Fibroblast of skin of scalp (primary cell): ENCODE measurements at places on chromosomes 3 and 15.

DNA sequence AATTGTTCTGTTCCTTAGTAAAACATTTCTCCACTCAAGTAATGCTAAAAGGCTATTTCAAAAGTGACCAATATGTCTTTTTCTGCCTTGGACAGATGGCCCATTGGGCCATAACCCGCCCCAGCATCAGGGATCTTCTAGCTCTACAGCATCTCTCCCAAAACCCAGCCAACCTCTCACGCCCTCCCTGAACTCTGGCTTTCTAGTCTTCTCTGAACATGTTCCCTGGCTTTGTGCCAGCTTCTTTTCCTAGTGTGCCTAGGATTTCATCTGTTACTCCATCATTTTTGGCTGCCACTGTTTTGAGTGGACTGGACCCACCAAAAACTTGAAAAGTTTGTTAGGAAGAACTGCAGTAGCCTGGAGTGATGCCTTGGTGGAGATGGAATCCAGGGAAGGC is 30.7 kb downstream of the TRPM1 start:
- no peak for DNase-seq

DNA sequence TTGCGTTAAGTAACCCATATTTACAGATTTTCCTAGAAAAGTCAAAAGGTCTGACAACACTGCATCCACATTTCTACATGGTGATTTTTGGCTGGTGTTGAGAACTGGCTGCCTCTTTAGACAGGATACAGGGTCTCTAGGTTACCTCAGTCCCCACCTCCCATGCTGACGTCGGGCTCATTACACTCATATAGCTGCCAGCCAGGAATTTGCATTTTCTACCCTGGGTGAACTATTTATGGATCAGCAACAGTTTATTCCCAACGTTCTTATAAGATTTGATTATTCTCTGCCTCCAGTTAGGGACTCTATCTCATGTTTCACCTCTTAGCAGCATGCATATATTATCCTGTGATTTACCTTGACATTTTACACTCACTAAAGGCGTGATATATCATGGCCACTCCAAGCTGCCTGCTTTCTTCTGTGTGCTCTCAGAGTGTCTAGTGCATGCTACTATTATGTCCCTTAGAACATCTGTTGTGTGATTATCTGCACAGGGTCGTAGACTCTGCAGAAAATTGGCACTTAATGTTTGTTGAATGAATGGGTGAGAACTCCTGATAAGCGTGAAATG is 49.0 kb downstream of the CLDN11 start:
- DNase-seq, result no peak

GRCh38 chr3:169509780-169510692 is 153.5 kb downstream of the MECOM start:
- DNase-seq, result no peak

DNA sequence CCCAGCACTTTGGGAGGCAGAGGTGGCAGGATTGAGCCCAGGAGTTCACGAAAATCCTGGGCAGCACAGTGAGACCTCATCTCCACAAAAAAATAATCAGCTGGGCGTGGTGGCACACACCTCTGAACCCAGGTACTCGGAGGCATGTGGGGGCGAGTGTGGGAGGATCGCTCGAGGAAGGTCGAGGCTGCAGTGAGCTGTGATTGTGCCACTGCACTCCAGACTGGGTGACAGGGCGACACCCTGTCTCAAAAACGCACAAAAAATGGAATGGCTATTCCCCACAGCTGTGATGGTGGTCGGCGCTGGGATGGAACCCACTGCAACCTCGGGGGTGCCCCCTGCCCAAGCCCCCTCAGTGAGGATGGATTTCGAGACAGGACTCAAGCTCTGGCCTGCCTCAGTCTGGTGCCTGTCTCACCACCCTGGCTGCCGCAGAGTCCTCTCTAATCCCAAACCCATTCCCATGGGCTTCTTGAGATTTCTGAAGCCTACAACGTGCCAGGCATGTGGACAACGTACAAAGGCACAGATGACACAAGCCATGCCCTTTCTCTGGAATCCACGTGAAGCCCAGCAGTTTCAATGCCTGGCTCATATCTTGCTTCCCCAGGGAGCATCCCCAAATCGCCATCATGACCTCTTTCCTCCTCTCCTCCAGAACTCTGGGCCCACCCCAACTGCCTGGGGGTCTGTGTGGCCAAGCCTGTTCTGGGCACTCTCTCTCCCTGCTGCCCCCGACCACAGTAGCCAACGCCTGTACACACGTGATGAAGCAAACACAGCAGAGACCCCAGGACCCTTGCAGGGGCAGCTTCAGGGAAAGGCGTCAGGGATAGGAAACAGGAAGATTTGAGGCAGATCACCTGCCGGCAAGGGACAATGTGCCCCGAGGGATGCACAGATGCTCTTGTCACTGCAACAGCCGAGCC is 32.4 kb downstream of the ADAMTS17 start:
- no peak for DNase-seq
